ENCODE measurements at places on chromosomes 2 and 18. TPM values are rescaled to one million over a fixed set of nuclear protein-coding genes. Genes with fewer than 3 reads are reported as not detected.

ALPI gene
- total RNA-seq, result not detected

IKZF2 gene
- 118 TPM for total RNA-seq

GPBAR1 gene
- 1.5 TPM for total RNA-seq

WNT10A gene
- total RNA-seq, result 4.0 TPM

GNLY gene
- 1.9 TPM for total RNA-seq

QPCT gene
- total RNA-seq, result 23.6 TPM

CLEC4F gene
- total RNA-seq, result 1.2 TPM

TUBA3E gene
- total RNA-seq, result not detected

PCARE gene
- total RNA-seq, result not detected

DYSF gene
- 15.2 TPM for total RNA-seq

FBXO41 gene
- total RNA-seq, result 6.6 TPM

COL6A3 gene
- 197 TPM for total RNA-seq

POTEJ gene
- not detected for total RNA-seq

PLGLB1 gene
- total RNA-seq, result 1.7 TPM

MAPRE2 gene
- 17.8 TPM for total RNA-seq

FSIP2 gene
- total RNA-seq, result 5.8 TPM

BUB1 gene
- total RNA-seq, result 1.4 TPM

NEUROD1 gene
- total RNA-seq, result not detected

ACTR2 gene
- 218 TPM for total RNA-seq

Data from ureter (tissue), 1 donor.